ENCODE measurements at places on chromosomes 2 and 18.

GRCh38 chr2:38474021-38474456, 97.0 kb upstream of the ATL2 start:
- no peak for DNase-seq

DNA sequence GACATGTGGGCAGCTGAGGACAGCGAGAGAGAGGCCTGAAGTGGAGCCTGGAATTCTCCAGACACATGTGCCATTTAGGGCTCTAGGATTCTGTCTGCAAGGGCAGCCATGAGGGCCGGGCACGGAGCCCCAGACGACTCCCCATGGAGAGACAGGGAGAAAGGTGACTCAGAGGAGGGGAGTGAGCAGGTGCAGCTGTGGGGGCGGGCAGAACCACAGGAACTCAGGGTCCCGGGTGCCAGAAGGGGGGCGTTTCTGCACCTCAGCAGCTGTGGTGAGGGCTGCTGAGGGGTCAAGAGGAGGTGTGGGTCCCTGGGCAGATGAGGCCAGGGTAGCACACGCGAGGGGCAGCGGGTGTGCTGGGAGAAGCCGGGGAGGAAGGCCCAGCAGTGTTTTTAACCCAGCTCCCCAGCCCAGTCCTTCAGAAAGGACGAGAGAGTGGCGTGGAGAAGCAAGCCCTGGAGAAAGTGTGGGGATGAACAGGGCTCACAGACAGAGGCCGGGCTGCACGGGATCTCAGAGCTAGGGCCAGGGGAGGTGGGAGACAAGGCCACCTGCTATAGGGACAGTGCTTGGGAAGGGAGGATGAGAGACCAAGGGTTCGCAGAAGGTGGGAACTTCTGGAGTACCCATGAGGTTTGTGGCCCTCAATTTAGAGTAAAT, 7.6 kb downstream of the GPR17 start:
- no peak for DNase-seq

- no peak for DNase-seq
Observed at GRCh38 chr2:63514781-63515180, 73.5 kb downstream of the WDPCP start.

- DNase-seq: no peak
Observed at GRCh38 chr2:202016579-202017227, 17.0 kb upstream of the FZD7 start.

DNA sequence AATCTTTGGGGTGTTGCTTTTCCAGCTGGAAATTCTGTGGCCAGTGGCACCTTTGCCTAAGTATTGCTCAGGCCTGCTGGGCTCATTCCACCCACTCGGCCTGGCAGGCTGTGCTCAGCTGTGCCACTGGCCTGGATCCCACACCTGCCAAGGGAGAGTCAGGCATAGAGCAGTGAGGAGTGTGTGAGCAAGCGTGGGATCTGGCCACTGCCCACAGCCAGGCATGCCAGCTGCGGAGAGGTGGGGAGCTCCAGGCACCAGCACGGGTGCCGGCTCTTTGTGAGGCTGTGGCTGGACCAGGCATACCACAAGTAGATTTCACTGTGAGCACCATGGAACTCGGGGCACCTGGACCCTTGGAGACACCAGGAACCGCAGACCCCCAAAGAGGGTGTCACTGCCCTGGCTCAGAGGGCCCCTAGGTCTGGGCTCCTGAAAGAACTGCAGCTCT, 118.1 kb upstream of the MAP2 start:
- no peak for DNase-seq

GRCh38 chr2:3639015-3639630, 18.9 kb upstream of the ALLC start:
- DNase-seq: no peak

GRCh38 chr2:67581751-67582150, 184.6 kb downstream of the ETAA1 start:
- DNase-seq: no peak

- DNase-seq: no peak
Observed at GRCh38 chr2:84338069-84338468, 121.0 kb downstream of the SUCLG1 start.

DNA sequence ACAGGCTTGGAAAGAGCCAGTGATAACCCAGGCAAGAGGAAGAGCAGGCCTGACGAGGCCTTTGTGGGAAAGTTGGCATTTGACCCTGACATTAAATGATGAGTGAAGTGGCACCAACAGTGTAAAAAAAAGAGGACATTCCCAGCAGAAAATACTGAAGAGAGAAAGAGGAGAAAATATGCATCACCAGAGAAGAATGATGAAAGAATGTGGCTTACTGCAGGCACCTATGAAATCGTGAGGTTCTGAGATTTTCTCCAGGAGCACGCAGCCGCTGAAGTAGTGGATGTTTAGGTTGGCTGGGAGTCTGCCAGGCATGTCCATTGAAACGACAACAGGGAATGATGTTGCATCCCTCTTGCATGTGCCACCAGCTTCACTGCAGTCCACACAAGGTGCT, 13.8 kb downstream of the EHD3 start:
- DNase-seq: no peak

GRCh38 chr2:50875561-50875960, 156.4 kb downstream of the NRXN1 start:
- no peak for DNase-seq

DNA sequence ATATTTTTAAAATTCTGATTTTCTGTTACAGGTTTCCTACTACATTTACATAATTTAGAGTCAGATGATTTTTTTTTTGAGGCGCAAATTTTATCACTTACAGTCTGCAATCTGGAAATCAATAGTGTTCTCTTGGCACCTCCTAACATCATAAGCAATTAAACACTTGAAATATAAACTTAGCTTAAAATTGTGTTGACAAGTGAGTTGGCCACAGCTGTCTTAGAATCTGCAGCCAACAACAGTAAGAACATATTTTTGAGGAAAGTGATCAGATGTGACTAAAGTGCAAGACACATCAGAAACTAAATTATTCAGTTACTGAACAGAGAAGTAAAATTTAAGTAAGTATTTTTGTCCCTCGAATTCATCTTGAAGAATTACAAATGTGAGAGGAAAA, 726.7 kb upstream of the LRATD1 start:
- DNase-seq: no peak

- no peak for DNase-seq
Observed at GRCh38 chr18:6901286-6901926, 171.9 kb downstream of the ARHGAP28 start.

- no peak for DNase-seq
Observed at GRCh38 chr2:235566931-235567495, 73.2 kb downstream of the AGAP1 start.

DNA sequence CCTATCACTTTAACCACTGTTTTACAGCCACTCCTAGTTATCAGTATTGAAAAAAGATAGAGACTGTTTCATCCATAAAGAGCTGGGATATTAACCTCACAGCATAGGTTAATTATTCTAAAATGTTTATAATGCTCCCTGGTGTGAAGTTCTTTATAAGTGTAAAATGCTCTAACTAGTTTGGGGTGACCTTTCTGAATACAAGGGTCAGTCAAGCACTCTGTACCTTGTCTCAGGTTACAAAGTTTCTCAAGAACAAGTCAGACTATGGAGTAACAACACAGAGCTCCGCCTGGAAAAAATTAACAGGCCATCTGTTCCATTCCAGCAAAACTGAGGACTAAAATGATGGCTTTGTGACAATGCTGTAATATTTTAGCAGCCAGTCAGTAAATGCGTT, 107.4 kb downstream of the NOL4 start:
- DNase-seq: no peak

DNA sequence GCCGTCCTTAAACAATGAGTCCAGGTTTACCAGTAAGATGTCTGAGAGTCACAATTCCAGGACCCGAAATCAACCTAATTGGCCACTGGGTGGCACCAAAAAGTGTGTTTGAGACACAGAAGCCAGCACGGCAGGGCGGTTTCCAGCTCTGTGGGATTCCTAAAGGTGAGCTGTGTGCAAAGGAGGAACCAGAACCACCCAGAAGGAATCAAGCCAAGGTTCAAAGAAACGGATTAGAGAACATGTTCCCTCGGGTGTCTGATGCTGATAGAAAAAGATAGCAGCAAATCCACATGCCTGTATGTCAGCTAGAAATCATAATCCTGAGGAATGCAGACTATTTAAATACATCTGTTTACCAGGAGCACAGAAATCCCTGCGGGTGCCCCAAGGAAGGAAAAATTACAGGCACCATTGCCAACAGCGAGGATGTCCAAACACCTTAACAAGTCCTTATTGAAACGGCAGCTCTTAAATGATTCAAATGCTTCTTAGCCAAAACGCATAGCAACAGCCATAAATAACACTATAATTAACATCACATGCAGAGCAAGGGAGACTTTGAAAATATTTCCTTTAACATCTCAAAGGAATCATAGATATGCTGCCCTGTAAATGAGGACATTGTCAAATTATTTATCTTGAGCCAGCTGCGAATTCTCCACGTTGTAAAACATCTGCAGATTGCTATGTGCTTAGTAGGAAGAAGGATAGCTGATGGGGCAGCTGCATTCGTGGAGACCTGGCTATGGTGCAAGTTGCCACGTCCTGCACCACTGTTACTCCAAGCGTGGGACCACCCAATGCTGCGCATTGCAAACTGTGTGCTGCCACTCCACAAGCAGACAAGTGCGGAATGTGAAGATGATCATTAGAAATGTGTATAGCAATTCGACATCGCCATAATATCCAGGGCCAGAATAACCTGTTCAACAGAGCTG, 318.7 kb upstream of the NCKAP5 start:
- DNase-seq: peak; percentile 23

DNA sequence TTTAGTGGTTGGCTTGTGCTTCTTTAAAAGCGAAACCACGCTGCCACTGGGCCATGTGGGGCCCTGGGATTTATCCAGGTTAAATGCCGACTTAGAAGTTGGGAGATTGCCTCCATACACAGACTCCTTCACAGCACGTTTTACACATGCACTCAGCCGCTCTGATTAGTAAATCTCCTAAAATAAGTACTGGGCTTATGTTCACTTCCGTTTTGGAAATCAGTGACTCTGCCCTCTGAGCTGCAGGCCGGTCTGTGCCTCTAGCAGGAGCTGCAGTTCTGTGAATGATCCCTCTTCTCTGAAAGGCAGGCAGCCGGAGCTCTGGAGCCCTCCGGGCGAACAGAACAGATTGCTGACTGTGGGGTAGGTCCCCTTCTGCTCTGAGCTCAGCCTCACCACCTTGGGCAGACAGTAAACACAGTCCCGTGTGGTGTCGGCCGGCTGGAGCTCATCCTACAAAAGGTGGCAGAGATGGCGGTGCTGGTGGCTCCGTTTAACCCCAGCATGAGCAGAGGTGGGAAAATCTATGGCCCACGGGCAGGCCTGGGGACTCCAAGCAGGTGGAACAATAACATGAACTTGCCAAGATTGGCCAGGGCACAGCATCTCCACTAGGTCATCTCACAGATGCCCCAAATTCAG, 9.8 kb upstream of the RAB17 start:
- peak; percentile 11 for DNase-seq

DNA sequence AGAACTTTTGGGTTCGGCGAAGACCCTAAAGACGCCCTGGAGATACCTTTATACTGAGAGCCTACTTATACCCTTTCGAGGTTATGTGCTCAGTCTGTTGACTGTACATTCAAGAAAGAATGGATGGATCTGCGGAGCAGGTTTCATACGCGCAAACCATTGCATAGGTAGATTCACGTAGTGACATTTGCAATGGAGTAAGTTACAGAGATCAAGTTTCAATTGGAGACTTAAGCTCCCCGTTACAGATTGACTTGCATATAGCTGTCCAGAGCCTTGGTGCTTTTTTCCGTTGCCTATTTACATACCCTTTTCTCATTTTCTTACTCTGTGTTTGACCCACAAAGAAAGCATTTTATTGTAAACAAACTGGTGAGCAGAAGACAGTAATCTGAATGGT, 923 bp downstream of the PSMD1 start:
- no peak for DNase-seq

GRCh38 chr2:8565399-8566154, 116.3 kb upstream of the ID2 start:
- DNase-seq: no peak

- DNase-seq: no peak
Observed at GRCh38 chr2:120904830-120905234, 169.2 kb downstream of the GLI2 start.

DNA sequence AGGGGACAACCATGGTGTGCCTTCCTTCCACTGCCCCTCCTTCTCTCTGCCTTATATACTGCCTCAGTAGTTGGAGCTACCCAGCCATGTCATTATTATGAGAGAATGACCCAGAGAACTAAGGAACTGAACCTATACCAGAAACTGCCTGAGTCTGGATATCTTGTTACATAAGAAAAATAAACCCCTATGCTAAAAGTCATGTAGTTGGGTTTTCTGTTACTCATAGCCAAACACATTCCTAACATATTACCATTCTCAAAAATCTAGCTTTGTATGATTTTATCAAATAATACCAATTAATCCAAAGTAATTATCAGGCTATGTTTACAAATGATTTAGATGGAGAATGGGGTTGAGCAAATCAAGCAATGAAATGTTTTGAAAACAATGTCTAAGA, 15.0 kb upstream of the KLF7 start:
- DNase-seq: no peak

- DNase-seq: no peak
Observed at GRCh38 chr2:122319539-122320132, 564.2 kb downstream of the TSN start.

- DNase-seq: no peak
Observed at GRCh38 chr2:117555965-117556364, 258.5 kb upstream of the DDX18 start.

DNA sequence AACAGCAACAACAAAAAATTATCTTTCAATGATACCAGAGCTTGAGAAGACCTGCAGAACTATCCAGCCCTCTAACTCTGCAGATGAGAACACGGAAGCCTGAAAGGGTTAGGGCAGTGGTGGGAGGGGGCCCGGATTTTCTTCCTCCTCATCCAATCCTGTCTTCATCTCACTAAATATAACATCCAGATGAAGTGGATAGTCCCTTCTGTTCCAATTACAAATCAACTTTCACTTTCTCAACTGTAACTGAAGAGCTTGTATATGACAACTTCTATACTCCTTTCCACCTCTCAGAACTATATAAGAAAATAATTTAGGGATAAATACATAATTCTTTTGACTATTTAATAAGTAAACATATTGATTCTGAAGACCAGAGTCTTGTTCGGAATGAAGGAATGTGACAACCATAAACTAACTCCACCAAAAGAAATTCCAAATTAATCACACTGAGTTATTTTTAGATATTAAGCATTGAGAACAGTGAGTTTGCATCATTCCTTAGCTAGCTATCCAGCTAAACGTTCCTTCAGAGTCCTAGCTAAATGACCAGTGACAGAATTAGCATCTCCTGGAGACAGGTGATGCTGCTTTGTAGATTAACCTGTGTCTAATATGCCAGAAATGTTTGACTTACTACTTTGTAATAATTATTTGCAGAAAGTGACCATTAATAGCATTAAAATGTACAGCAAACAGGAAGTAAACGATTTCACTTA, 32.7 kb downstream of the SFT2D3 start:
- DNase-seq: no peak

DNA sequence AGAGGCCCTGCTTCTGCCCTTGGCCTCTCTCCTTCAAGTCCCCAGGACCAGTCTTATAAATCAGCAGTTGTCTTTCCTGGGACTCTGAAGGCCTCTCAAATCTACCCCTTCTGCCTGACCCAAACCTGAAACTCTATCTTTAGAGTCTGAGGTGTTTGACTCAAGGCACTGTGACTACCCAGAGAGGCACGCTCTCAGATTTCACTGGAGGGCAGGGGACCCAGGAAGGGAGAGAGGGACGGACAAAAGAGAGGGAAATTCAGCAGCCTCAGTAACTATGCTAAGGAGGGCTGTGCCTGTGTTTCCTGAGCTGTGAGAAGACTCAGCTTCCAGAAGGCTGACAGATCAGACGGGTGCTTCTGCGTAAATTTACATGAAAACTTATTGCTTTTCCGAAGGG, 217.8 kb downstream of the HAUS1 start:
- DNase-seq: no peak

GRCh38 chr2:164905307-164905706, 50.0 kb downstream of the SLC38A11 start:
- DNase-seq: no peak

Measured in substantia nigra (tissue), 51 donors.